ENCODE measurements at places on chromosomes 7 and 10.

DNA sequence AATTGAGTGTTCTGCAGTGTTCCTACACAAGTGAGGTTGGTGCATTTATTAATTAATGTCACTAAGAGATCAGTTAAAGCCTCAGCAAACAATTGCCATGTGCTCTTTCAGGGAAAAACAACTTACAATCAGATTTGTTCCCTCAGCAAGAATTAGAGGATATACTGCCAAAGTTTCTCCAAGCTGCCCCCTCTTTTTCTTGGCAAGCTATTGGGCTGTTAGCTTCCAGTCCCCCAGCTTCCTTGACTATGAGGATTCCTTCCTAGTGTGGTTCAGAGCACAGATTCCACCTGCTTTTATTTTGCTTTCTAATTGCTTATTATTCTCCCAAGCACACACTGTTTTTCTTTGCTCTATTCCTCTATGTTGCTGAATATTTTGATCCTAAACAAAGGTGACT, 112.7 kb downstream of the RBM20 start:
- no peak for DNase-seq

DNA sequence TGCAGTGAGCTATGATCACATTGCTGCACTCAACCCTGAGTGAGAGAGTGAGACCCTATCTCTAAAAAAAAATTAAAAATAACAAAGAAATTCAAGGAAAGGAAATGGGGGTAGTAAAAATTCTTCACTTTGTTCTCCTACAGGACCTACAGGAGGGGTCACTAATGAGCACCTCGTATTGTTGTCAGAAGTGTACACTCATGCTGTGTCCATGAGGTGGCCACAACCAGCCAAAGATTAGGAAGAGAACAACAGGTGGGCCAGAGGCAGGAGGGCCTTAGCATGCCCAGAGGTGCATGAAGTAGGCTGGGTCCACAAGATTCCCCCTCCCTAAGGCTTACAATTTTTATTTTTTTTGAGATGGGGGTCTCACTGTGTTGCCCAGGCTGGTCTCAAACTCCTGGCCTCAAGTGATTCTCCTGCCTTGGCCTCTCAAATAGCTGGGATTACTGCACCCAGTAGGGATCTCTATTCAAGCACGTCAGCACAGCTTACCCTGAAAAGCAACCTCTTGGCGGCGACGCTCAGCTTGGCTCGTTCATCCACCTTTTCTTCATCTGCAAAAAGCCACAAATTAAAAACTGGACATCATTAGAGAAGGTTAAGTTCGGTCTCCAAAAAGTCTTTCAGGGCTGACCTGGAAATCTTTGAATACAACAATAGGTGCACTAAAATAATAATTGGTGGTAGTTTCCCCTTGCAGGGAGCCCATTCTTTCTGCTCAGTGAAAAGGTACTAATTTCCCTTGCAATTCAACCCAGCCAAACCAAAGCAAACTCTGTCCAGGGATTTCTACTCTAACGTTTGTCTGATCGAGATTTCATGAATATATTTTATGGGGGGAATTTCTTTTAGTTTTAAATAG, 104.4 kb downstream of the SVIL start:
- no peak for DNase-seq

- DNase-seq: no peak
These were observed 23.6 kb upstream of the ZRANB1 start for GRCh38 chr10:124918191-124918830.

GRCh38 chr10:80660736-80661135, 123.0 kb downstream of the SH2D4B start:
- DNase-seq: no peak

DNA sequence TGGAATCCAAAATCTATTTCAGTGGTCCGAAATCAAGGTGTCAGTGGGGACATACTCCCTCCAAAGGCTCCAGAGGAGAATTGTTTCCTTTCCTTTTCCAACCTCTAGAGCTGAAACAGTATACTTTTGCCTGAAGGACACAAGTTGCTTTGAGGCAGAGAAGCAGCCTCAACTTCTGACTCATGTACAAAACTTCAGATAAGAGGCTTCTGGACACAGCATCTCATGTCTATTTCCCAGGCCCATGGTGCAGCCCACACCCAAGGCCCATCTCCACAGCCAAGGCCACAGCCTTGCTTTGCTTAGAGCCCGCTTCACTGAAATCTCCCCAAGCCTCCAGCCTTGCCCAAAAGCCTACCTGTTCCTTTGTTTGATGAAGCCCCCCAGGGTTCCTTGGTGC, 68.9 kb downstream of the ZNF467 start:
- DNase-seq: no peak

GRCh38 chr10:132908621-132909295, 33.6 kb downstream of the CFAP46 start:
- DNase-seq: no peak

DNA sequence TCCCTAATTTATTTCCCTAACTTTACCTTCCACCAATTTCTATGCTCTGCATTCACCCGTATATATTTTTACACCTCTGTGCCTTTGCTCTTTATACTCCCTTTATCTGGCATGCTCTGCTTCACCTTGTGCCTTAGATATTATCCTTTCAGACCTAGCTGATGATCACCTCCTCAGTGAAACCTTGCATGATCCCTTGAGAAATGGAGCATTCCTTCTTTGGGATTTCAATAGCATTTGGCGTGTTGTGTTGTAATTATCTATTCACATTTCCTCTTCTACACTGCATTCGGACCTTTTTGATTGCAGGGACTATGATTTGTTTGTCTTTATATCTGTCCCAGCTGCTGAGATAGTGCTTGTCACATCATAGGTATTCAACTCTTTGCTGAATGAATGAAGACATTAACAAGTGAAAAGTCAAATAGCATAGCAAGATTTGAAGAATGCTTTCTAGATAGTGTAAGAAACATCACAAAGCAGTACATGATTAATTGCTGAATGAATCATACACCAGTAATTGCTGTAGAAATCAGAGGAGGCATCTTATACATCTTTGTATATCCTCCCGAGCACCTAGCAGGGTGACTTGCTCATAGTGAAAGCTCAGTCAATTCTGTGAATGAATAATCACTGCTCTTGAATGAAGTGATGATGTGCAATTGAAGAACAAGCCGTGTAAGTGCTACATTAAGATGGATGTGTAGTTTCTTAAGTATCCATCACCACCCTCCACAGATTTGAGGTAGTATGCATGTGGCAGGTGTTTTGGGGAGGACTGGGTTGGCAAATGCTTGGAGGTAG, 2.0 kb upstream of the TM9SF3 start:
- no peak for DNase-seq

DNA sequence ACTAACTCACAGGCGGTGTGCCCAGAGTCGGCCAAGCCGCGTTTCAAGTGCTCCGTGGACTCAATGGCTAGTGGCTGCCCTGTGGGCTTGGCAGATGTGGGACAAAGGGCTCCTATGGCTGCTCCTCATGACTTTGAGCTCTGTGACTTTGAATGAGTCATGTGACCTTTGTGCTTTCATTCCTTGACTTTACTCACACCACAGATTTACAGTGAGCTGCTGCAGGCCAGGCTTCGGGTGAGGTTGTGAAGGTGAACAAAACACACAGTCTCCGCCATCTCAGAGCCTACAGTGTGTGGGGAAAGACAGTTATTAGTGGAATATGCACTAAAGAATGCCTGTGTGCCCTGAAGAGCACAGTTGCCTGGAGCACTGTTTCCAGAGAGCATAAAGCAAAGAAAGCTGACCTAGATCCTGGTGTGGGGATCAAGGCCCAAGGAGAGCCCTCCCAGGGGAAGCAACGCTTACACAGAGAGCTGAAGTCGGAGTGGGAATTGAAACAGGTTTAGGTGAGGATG, 29.7 kb upstream of the PLEKHA1 start:
- DNase-seq: no peak

- DNase-seq: no peak
These were observed 18.2 kb upstream of the UNCX start for GRCh38 chr7:1214516-1214915.

DNA sequence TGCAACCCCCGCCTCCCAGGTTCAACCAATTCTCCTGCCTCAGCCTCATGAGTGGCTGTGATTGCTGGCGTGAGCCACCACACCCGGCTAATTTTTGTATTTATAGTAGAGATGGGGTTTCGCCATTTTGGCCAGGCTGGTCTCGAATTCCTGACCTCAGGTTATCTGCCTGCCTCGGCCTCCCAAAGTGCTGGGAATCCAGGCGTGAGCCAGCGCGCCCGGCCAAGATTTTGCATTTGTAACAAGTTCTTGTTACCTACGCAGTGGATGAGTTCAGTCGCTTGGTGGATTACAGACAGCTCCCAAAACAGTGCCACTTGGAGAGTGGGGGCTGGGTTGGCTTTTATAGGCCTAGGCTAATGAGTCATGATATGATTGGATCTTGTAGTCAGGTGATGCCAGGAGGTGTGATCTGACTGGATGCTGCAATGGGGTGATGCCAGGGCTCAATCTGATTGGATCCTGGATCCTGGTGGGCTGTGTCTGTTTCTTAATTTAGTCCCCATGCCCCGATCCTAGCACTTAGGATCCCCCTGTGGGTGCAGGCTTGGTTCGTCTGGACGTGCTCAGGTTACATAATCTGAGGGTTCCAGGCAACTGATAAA, 20.3 kb downstream of the SBDS start:
- no peak for DNase-seq

DNA sequence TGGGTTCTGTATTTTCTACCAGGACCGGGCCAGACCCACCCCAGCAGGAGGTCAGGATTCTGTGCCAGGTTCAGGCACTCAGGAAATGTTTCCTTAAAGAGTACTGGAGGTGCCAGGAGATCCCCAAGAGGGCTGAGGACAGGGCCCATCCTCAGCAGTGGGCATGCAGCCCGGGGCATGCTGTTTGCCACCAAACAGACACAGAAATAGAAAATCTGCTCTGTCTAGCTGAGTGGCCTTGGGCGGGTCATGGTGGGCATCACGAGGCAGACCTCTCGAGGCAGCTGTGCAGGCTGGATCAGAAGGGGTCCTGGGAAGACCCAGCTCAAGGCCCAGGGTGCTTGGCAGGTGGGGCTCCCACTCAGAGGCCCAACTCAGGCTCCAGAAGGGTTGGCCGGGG, 105.0 kb downstream of the FAM53B start:
- DNase-seq: no peak

DNA sequence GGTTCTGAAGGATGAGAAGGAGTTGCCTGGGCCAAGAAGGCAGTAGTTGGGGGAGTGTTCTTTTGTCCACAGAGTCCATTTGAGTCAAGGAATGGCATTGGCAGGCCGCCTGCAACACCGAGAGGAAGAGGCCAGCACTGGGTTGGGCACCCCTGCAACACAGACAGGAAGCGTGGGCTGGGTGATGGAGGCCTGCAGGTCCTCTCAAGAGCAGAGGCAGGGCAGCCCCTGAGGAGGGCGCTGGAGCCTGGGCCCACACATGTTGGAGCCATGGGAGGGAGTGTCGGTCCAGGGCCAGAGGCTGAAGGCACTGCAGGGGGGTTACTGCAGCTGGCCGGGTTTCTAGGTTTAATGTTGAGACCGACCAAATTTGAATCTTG, 137.3 kb downstream of the PTPN20 start:
- no peak for DNase-seq

- DNase-seq: no peak
These were observed 26.5 kb downstream of the MPP7 start for GRCh38 chr10:28276384-28276783.

DNA sequence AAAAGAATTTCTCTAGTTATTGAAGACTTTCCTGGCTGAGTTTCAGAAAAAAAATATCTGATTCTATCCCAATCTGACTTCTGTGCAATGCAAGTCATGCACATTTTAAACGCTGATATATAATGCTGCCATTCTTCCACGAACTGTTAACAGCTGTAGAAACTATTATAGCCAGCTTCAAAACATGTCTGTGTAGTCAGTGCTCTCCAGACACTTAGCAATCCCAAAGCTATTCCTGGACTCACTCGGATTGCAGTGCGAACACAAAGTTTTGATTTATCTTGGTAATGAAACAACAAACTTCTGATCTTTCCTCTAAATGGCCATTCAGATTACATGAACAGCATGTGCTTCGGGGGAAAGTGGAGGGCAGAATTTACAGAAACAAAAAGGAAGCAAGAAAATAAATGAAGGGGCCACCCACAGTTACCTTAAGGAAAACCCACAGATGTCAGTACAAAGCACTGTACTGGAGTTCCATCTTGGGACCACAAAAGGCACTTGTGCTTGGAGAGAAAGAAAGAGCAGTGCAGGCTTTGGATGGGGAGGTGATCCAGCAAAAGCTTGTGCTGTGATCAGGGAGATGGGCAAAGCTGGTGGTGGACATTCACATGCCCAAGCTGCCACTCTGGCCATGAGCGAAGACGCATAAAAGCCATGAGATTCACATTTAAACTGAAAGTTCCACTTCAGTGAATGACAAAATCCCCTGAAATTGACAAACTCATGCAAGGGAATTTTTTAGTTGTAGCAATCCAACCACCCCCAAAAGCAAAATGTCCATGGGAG, 32.1 kb upstream of the ADO start:
- DNase-seq: no peak

DNA sequence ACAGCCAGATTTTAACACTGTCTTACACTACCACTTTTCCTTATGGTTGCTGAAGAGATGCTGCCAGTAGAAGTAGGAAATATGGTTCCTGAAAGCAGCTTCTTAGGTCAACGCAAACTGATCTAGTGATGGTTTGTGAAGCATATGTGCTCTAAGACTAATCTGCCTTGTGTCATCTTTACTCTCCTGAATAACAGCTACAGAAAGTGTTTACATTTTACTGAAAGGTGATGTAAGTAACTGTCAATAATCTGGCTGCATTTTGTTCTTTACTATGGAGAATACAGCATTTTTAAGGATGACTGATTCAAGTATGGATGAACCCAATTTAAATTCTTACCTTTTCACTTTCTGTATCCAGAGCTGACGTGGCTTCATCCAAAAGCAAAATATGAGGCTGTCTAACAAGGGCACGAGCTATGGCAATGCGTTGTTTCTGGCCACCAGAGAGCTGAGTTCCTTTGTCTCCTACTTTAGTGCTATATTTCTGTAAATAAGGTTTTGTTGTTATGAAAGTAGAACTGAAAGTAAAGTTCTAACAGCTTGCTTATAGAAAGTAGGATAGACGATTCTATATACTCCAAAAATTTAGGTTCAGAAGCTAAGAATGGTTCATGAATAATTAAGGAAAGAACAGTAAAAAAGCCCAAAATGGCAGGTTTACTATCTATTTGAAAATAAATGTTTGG, 30.2 kb upstream of the ABCB4 start:
- DNase-seq: no peak

DNA sequence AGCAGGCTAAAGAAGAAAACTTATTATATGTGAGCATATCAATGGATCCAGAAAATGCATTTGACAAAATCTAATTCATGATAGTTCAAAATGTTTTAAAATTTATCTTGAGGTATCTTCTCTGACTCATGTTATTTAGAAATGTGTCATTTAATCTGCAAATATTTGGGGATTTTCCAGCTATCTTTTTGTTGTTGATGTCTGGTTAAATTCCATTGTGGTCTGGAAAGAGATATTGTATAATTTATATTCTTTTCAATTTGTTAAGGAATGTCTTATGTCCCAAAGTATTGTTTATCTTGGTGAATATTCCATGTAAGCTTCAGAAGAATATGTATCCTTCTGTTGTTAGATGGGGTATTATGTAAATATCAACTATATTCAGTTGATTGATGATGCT, 942.5 kb downstream of the KCNMA1 start:
- DNase-seq: no peak
